ENCODE measurements at places on chromosomes 3 and 15. TPM values are rescaled to one million over a fixed set of nuclear protein-coding genes. Genes with fewer than 3 reads are reported as not detected.
A peak's percentile ranks its signal among the peaks of the same experiment; 100 is the strongest.

DNA sequence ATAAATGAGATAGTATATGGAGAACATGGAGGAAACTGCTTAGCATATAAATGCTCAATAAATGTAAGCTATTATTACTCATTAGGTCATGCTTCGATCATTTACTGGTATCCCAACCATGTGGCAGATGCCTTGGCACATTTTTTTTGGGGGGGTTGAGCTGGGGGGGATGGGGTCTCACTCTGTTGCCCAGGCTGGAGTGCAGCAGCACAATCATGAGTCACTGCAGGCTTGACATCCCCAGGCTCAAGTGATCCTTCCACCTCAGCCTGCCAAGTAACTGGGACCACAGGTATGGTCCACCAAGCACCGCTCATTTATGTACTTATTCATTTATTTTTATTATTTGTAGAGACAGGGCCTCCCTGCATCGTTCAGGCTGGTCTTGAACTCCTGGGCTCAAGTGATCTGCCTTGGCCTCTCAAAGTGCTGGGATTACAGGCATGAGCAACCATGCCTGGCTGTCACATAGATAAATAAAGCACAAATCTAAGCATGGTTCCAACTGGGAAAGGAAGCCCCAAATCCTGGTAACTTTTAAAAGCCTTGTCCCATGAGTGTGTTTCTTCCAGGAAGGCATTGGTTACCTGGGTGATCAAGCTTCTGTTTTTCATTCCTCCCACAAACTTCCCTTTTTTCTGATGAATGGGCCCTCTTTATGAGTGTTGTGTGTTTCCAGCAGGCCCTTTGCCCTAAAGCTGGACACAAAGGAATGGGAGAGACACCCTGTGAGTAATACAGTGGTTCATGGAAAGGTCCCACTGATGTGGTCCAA lies 147.4 kb upstream of the UMPS start:
- DNase-seq = no peak

DNA sequence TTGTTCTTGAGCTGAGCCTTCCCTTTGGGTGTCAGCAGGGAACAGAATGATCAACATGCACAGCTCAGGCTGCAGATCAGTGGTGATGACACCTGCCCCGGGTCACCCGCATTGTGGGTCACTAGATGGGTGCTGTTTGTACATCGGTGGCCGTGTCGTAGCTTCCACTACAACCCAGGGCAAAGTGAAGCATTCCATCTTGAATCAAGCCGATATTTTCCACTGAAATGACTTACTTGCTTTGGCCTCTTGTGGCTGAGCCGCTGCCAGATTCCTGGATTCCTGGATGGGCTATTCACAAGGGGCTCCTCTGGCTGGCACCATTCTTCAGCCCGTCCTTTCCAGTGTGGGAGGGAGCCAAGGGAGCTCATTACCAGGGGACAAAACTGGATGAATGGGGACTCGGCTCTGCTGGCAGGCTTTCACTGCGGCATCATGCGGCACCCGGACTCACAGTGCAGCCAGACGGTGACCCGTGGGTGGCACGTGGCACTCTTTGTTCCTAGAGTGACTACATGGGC lies 65.6 kb downstream of the SLCO3A1 start:
- DNase-seq = no peak

DNA sequence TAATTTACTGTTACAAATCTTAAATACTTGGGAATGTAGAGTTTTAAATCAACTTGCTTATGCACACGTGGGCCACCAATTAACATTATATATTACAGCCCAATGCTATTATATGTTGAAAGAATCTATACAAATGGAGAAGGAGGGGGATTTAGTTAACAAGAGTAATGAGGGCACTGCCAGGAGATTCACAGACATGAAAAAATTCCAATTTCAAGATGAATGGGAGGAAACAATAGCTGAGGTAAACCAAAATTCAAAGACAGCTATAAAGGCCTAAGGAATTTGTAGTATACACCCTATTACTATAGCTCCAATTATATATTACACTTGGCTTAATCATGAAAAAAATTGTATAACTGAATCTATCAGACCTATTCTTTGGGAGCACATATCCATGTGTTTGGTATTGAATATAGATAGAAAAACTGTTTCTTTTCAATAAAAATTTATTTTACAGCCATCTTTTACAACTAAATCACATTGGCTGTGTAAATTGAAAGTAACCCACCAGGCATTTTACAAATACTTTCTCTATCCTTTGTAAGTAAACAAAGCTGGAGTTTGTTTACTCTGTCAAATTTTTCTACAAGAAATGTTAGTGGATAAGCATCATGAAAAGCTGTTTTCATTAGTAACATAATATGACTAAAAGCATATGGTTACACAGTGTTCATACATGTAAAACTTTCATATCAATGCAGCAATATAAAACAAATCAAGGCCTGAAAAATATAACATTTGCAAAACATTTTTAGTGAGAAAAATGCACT lies 1045.8 kb downstream of the ROBO1 start:
- DNase-seq = no peak

DNA sequence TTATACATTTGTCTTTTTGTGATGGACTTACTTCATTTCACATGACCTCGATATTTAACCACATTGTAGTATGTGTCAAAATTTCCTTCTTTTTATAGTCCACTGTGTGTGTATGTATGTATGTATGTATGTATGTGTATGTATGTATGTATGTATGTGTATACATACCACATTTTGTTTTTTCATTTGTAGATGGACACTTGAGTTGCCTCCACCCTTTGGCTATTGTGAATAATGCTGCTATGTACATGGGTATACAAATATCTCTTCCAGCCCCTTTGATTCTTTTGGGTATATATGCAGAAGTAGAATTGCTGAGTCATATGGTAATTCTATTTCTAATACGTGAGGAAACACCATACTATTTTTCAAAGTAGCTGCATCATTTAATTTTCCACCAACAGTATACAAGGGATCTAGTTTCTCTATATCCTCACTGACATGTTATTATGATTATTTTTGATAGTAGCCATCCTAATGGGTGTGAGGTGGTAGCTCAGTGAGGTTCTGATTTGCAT lies 228.2 kb downstream of the OPA1 start:
- DNase-seq = no peak

DNA sequence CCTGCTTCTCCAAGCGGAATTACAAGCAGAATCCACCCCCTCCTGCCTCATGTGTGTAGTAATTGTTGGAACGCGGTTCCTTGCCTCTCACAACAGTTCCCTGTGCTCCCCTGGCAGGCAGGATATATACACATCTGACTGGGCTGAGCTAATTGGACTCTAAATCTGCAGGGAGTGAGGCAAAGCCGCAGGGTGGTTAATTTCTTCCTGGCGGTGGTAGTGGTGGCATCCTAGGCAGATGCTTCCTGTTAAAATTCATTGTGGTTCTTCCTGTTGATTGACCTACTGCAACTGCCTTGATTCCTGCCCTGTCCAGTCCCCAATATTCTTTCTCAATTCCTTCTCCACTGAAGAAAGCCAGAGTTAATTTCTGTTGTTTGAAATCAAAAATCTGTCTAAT lies 202.9 kb upstream of the PROK2 start:
- peak; percentile 88 for DNase-seq

- DNase-seq = no peak
Observed at GRCh38 chr3:169189486-169189885, 474.0 kb downstream of the MECOM start.

- DNase-seq = peak; percentile 99
Observed at GRCh38 chr15:85412956-85413854, 32.8 kb downstream of the AKAP13 start.

DNA sequence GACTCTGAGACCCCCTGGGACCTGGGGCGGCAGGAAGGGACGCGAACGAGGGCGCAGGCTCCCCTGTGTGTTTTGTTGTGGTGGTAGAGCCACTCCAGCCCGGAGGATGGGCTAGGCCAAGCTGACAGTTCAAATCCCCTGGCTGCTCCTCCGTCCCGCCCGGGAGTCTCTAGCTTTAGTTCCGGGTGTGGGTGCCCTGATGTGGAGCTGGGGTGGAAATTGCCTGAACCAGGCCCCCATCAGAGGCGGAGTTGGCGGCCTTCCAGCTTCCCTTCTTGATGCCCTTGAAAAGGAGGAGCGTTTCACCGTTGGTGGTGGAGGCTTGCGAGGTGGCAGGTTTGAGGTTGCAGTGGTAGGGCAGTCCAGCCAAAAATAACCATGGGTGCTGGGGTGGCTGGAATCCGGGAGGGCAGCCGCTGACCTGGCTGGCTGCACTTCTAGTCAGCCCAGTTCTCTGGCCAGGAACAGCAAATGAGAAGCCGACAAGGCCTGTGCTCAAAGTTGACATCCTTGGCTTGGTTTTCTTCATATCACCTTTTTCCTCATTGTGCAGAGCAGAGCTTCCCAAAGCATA lies 817 bp downstream of the CLK3 start:
- DNase-seq = peak; percentile 69

The DCLK3 gene
- total RNA-seq = under 0.01 TPM

The TNFAIP8L3 gene
- total RNA-seq = 49.9 TPM

The ISLR2 gene
- not detected for total RNA-seq

The ZNF660 gene
- 0.79 TPM for total RNA-seq

The DPH6 gene
- 14.0 TPM for total RNA-seq
